ENCODE measurements at places on chromosomes 1 and 21.

DNA sequence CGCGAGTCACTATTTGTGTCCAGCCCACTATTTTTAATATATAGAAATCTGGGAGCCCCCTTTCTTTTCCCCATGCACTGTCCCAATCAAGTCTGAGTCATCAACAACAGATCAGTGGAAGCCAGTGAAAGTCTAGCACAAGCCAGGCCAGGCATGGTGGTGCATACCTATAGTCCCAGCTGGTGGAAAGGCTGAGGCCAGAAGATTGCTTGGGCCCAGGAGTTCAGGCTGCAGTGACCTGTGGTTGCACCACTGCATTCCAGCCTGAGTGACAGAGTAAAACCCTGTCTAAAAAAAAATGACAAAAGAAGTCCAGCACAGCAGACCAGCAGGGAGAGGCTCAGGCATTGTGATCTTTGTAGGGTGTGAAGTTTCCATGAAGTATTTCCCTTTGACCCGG lies 9.0 kb upstream of the RPL5 start:
- no peak for DNase-seq

- no peak for DNase-seq
Measured at GRCh38 chr1:174742805-174743653, 256.7 kb upstream of the CACYBP start.

DNA sequence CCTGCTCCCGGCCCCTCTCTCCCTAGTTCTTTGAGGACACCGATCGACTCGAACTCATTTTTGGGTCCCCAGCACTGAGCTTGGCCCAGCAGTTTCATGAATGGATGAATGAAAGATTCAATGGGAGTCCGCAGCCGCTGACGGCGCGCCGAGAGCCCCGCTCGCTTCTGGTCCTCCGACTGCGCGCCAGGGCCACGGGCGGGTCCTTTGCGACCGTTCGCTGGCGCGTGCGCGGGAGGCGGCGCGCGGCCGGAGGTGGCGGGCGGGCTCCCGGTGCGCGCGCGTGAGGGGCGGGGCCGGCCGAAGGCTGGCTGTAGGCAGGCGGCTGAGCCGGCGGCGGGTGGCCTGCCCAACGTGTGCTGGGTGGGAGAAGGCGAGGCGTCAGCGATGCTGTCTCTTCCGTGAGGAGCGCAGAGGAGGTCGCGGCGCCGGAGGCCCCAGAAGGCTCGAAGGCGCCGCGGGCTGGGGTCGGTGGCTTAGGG lies at the start of gene MAST2:
TSS of gene MAST2 (plus strand) at position 314 of the 482 bp plus-strand sequence. CDS start 284 bp downstream, outside the sequence.
- peak; percentile 93 for DNase-seq

DNA sequence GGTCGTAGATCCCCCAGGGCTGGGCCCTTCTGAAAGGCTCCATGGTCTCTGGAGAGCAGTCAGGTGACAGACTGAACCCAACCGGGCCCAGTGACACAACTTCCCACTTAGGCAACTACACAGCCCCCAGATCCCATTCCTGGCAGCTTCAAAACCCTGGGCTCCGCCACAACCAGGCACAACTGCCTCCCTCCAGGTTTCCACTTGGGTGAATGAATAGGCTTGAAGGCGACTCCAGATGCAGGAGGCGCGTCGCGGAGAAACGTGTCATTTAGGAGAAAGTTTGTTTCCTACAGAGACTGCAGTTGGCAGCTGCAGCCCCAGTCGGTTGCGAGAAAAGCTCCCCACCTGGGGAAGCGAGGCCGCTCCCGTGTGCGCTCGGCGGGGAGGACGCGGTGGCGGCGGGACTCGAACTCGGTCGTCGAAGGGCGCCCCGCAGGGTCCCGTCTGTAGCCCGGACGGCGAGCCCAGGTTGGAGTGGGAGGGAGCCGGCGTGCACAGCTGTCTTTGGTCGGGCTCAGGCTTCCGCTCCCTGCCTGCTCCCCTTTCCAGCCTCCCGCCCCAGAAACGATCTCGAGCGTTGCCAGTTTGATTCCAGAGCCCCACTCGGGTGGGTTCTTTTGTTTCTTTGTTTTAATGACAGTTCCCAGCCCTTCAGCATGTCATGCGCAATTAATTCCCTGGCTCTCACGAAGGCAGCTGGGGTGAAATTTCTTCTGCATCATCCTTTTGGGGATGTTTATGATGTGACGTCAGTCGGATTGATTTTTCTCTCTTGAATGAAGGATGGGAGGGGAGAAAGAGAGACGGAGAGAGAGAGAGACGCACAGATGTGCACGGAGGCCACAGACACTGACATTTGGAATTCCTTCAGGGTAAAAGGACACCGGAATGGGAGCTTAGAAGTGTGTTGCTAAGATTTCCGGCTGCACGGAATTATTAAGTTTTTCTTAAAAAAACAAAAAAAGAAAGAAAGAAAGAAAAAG lies 862 bp upstream of the SGIP1 start:
- DNase-seq: peak; percentile 67

- DNase-seq: peak; percentile 57
Measured at GRCh38 chr1:112706505-112707220, at the start of gene RHOC. RHOC (minus strand) TSS chr1:112707127; CDS start chr1:112703799, 3,328 bp downstream.

GRCh38 chr1:37038227-37039093 lies 4.1 kb upstream of the GRIK3 start:
- DNase-seq: peak; percentile 98

DNA sequence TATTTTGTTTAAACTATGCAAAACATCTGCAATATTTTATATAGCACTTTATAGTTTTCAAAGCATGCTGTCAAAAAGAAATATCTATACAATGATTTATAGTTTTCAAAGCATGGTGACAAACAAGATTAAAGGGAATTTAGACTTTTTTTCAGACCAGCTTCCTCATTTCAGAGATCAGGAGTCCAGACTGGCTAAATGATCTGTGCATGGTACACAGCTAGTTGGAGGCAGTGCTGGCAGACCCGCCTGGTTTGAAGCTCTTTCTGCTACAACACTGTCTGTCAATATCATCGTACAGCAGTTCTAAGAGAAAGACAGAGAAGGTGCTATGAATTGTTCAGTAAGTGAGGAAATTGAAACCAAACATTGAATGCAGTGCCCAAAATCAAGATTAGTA lies 479.0 kb downstream of the PTBP2 start:
- no peak for DNase-seq

DNA sequence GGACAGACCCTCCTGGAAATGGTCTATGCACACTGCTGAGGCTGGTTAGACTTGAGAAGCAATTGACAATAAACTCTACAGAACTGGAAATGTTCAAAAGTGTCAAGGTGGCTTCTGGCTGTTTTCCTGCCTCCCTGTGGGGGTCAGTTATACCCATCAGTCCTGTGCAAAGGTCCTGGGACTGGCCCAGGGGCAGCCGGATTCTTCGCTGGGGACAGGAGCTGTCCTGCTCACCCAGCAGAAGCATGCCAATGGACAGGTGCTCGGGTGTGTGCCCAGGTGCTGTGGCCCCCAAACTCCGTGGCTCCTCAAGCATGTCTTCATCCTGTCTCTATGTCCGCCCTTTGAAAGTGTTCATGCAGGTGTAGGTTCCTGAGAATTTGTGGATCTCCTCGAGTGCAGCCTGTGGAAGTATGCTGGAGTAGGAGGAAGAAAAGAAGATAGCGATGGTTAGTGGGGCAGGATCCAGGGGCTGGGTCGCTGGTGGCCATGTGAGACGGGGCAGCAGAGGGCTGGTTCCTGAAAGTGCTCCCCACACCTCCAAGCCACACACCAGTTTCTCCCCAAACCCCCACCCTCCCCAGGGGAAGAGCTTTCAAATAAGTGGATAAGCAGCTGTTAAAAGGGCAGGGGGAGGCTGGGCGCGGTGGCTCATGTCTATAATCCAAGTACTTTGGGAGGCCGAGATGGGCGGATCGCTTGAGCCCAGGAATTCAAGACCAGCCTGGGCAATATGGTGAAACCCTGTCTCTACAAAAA lies 49.8 kb downstream of the DHRS3 start:
- no peak for DNase-seq

GRCh38 chr1:151811181-151811580 lies 6.0 kb upstream of the LINGO4 start:
- no peak for DNase-seq

DNA sequence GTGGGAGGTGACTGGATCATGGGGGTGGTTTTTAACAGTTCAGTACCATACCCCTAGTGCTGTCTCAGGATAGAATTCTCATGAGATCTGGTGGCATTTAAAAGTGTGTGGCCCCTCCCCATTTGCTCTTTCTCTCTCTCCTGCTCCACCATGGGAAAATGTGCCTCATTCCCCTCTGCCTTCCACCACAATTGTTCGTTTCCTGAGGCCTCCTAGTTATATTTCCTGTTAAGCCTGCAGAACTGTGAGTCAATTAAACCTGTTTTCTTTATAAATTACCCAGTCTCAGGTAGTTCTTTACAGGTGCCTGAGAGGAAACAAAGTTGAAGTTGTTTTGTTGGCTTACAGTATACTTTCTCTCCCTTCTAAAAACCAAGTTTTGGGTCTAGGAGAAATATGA lies 23.1 kb upstream of the SLC22A15 start:
- DNase-seq: no peak

GRCh38 chr1:106798991-106799390 lies 257.5 kb upstream of the PRMT6 start:
- DNase-seq: no peak

GRCh38 chr1:92655197-92655801 lies 129.6 kb downstream of the EVI5 start:
- no peak for DNase-seq

- no peak for DNase-seq
Measured at GRCh38 chr1:27380224-27380623, 2.9 kb downstream of the CD164L2 start.

- DNase-seq: no peak
Measured at GRCh38 chr1:204067935-204068334, 5.0 kb upstream of the SOX13 start.

- DNase-seq: no peak
Measured at GRCh38 chr21:46021978-46022544, 40.5 kb downstream of the COL6A1 start.

GRCh38 chr1:59323879-59324278 lies 27.0 kb downstream of the FGGY start:
- DNase-seq: no peak

DNA sequence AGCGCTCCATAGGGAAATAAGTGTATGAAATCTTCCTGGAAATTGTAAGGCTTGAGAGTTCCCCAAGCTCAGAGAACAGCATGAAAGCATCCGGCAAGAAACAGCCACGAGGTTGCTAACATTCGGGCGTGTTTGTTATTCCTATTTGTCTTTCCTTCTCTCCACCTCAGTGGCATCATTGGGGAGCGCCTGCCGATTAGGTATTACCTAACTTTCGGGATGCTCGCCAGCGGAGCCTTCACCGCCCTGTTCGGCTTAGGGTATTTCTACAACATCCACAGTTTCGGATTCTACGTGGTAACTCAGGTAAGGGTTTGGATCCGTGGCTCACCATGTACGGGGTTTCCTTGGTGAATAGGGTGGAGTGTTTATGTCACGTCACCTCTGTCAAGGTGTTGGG lies 25.7 kb downstream of the SLC37A1 start:
- DNase-seq: no peak

DNA sequence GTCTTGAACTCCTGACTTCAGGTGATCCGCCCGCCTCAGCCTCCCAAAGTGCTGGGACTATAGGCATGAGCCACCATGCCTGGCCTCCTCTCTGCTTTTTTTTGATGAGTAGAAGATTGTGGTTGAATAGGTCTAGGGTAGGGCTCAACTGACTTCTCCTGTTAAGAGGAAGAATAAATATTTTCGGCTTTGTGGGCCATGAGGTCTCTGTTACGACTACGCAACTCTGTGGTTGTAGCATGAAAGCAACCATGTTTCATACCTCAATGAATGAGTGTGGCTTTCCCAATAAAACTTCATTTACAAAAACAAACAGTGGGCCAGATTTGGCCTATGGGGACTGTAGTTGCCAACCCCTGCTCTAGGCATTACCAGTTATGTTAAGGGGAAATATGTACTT lies 67.8 kb downstream of the NID1 start:
- DNase-seq: no peak

GRCh38 chr1:98264727-98265126 lies 343.9 kb upstream of the DPYD start:
- DNase-seq: peak; percentile 1

GRCh38 chr1:20072771-20073170 lies 2.8 kb downstream of the PLA2G5 start:
- DNase-seq: no peak

DNA sequence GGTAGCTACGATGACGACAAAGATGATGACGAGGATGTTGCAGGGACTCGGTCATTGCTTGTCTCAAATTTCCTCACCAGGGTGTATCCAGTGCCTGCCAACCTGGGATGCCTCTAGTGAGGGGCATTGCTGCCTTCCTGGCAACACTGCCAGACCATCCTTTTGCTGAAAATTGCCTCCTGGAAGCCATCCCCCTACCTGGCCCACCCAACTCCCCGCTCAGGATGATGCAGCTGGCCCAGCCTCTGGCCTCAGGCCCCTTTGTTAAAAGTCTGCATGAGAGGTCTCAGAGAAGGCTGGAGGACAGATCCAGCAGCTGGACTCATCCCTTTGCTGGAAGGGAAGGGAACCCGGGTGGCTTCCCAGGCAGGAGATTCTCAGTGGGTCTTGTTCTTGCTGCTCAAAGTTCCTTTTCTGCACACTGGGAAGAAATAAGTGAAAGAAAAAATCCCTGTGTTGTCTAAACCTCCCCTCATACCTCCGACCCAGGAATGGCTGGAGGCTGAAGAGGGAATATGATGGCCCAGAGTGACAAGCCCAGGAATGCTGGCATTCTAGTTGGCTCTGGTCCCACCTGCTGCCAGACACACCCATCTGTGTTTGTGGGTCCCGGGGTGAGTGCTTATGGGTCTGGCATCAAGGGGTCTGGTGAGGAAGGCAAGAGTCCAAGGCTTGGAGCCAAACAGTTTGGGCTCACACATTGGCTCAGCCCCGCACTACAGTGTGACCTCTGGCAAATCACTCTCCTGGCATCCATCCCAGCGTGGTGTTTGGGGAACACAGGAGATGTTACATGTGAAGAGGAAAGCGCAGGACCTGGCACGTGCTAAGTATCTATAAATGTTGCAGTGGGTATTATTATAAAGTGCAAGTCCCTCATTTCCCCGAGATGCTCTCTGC lies 6.7 kb upstream of the FNDC5 start:
- peak; percentile 67 for DNase-seq

DNA sequence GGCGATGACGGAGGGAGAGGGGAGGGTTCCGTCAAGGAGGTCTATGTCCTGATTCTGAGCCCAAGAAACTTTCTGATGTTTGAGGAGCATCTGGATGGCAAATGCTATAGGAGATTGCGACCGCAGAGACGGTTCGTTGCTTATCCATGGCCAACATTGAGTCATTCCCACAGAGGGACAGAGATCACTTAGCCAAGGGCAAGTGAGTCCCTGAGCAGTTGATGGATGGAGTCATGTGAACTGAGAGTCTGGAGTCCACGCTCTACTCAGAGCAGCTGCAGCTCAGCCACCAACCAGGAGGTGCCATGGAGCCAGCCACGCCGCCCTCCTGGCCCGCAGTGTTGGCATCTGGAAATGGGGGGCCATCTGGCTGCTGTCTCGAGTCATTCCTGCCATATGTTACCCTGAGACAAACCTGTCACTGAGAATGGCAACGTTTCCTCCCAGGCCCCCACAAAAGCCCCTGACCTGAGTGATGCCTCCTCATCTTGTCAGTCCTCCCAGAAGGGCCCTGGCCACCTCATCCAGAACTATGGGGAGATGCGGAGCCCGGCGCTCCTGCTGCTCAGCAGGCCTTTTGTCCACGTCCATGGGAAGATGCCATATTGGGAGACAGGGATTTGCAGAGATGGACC lies 58.6 kb downstream of the ATP5PO start:
- DNase-seq: no peak

All from DMS79 treated with DMSO at 0.1 percent for 48 hours (cell line).